Cortex of kidney (tissue), 1 donor: ENCODE measurements at places on chromosomes 2 and 18.

DNA sequence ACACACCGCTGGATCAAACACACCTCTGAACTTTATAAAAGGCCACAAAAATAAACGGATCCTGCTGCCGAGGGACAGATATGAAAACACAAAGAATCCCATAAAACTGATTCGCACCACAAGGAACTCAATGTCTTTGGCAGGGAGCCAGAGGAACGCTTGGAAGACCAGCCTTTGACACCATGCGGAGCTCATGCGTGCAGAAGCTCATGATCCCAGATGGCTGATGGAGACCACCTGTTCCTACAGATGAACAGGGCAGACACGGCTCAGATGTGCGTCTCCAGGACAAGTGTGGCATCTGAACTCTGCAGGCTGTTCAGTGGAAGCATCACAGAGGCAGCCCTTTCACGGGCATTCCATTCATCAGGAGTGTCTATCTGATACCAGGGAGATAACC, 24.9 kb downstream of the COPS9 start:
- no peak for DNase-seq

- no peak for DNase-seq
Measured at GRCh38 chr2:240372101-240372500, 63.4 kb upstream of the GPC1 start.

- no peak for DNase-seq
Measured at GRCh38 chr2:238240757-238241711, 1.2 kb upstream of the HES6 start.

GRCh38 chr2:152454960-152455359, 120.0 kb downstream of the FMNL2 start:
- no peak for DNase-seq

- DNase-seq, result no peak
Measured at GRCh38 chr2:47658646-47659320, 124.2 kb upstream of the MSH6 start.
